ENCODE measurements at places on chromosomes 12 and 14.

DNA sequence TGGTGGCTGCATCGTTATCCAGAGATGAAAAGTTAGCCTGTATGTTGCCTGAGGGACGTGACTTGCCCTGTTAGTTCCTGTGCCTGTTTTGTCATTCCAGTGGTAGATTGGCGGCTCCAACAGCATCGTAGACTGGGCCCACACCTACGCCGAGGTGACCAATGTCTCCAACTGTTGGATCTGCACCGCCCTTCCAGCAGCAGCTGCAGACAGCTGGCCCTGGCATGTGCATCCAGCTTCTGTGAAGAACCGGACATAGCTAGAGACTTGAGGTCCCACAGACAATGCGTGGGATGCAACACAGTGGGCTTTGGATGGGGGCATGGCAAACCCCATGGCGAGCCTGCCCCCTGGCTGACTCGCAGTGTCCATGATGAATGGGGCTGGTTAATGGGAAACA is 93.0 kb upstream of the TMPO start:
- no peaks in the 10 kb centered on the region for H3K36me3 ChIP-seq

- no peaks in the 10 kb centered on the region for H3K27me3 ChIP-seq
- peak; percentile 92 for DNase-seq
- H3K4me3 ChIP-seq: no peak overlapping the region
- H3K27ac ChIP-seq: no peak overlapping the region
- H3K4me1 ChIP-seq: no peaks in the 10 kb centered on the region
- H3K36me3 ChIP-seq: no peaks in the 10 kb centered on the region
Measured at GRCh38 chr12:19759227-19759626, 319.9 kb downstream of the AEBP2 start.

DNA sequence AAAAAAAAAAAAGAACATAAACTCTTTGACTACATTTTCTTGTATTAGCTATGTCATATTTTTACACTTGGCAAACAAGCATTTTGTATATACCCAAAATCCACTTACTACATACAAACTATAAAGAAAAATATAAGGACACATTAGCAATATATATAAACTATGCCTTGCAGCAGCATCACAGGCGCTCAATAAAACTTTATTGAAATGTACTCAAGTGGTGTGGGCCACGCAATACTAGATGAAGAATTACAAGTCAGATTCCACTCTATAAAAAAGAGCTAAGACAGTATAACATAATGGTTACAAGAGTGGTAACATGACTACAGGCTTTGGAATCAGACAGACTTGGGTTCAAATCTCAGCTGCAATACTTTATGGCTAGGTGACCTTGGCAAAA is 3.1 kb upstream of the AP4S1 start:
- H3K27me3 ChIP-seq: no peaks in the 10 kb centered on the region
- DNase-seq: no peak
- no peaks in the 10 kb centered on the region for H3K36me3 ChIP-seq
- no peaks in the 10 kb centered on the region for H3K4me1 ChIP-seq
- no peak overlapping the region for H3K4me3 ChIP-seq

DNA sequence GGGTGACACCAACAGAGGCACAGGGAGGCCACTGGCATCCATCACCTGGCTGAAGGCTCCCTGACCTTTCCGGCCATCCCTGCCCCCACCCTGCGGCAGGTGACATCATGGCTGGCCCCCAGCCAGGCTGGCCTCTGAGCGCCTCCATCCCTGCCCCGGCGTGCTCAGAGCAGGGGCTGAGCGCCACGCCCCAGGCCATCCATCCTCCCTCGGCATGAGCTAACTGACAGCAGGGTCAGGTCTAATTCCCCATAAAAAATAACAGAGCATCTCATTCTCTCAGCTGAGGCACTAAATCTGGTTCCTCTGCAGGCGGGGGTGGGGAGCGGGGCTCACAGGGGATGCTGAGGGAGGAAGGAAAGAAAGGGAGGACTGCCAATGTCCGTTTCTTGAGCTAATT is 50.7 kb downstream of the PRIMA1 start:
- DNase-seq: no peak
- H3K27ac ChIP-seq: no peak overlapping the region
- H3K27me3 ChIP-seq: no peaks in the 10 kb centered on the region
- no peaks in the 10 kb centered on the region for H3K36me3 ChIP-seq

GRCh38 chr12:57803319-57803893 is 15.1 kb downstream of the AVIL start:
- no peak overlapping the region for H3K4me3 ChIP-seq
- H3K27me3 ChIP-seq: no peaks in the 10 kb centered on the region
- no peak overlapping the region for H3K27ac ChIP-seq
- peak; percentile 37 for DNase-seq

DNA sequence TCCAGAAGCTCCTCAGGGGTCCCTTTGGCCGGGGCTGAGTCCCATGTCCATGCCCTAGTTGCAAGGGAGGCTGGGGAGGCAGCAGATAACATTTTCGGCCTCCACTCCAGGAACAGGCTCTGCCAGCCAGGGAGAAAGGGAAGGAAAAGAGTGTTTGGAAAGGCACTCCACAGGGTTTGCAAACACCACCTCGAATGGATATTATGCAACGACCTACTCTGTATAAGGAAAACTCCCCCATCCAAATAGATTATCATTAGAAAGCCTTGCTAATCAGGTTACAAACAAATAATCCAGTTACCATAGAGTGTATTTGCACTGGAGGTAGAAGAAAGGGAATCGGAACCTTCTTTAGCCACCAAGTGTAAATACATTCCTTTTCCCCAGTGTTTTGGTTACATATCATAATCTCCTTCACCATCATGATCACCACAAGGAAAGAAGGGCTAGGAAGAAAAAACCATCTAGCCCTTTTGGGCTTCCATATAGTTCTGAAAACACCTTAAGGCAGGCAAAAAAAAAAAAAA is 40.4 kb downstream of the TMCC3 start:
- no peak overlapping the region for H3K4me3 ChIP-seq
- no peaks in the 10 kb centered on the region for H3K27me3 ChIP-seq
- H3K36me3 ChIP-seq: no peaks in the 10 kb centered on the region
- DNase-seq: no peak
- H3K27ac ChIP-seq: no peak overlapping the region

Measured in fibroblast of lung (primary cell).